ENCODE measurements at places on chromosomes 12 and 14. TPM values are rescaled to one million over a fixed set of nuclear protein-coding genes. Genes with fewer than 3 reads are reported as not detected.

Gene CD163L1
- 0.44 TPM for total RNA-seq

Gene P2RX4
- total RNA-seq, result 15.2 TPM

Gene LALBA
- not detected for total RNA-seq

Gene DEPDC4
- 0.28 TPM for total RNA-seq

Gene GDF3
- not detected for total RNA-seq

Gene DRAM1
- total RNA-seq, result 20.4 TPM

Gene TOMM20L
- not detected for total RNA-seq

Gene MARCHF9
- 8.3 TPM for total RNA-seq

Gene RXYLT1
- total RNA-seq, result 23.5 TPM

Gene RTL1
- 0.23 TPM for total RNA-seq

Gene COCH
- 25.2 TPM for total RNA-seq

Gene TCP11L2
- total RNA-seq, result 2.3 TPM

Gene KRT78
- 0.15 TPM for total RNA-seq

Gene NANOG
- not detected for total RNA-seq

Gene TMEM229B
- total RNA-seq, result 0.21 TPM

Gene SLC25A21
- total RNA-seq, result 1.2 TPM

Gene CATSPERB
- not detected for total RNA-seq

Gene LPCAT3
- total RNA-seq, result 30.0 TPM

Gene IL25
- not detected for total RNA-seq

Gene SEC23A
- total RNA-seq, result 87.0 TPM

Gene PLD4
- 0.05 TPM for total RNA-seq

Gene GLT1D1
- total RNA-seq, result not detected

Gene RNF31
- 30.7 TPM for total RNA-seq

Gene NDRG2
- total RNA-seq, result 1.7 TPM

Gene MFAP5
- total RNA-seq, result 0.12 TPM

Gene ASCL1
- not detected for total RNA-seq

Gene CLEC4D
- not detected for total RNA-seq

Gene SMCO2
- total RNA-seq, result not detected

Gene NAA30
- total RNA-seq, result 13.2 TPM

Gene PLA2G1B
- total RNA-seq, result not detected

Gene ABCC9
- total RNA-seq, result not detected

Gene HOTAIR
- total RNA-seq, result 0.21 TPM

Gene GYS2
- not detected for total RNA-seq

Gene HPD
- total RNA-seq, result 1.4 TPM

Gene PLEKHG7
- not detected for total RNA-seq

Gene GALNT8
- total RNA-seq, result not detected

Gene MANSC1
- 4.6 TPM for total RNA-seq

Gene TMTC3
- 10.7 TPM for total RNA-seq

Gene MUCL1
- total RNA-seq, result not detected

Gene VWF
- 0.07 TPM for total RNA-seq

Gene PAX9
- 2.5 TPM for total RNA-seq

Gene MMP17
- total RNA-seq, result 11.0 TPM

Gene KRT7
- 5,590 TPM for total RNA-seq

Gene HSPB8
- 22.0 TPM for total RNA-seq

Gene TAS2R50
- not detected for total RNA-seq

Gene BBOF1
- 3.4 TPM for total RNA-seq
